Fibroblast of skin of back (primary cell): ENCODE measurements at places on chromosomes 13 and 19.

DNA sequence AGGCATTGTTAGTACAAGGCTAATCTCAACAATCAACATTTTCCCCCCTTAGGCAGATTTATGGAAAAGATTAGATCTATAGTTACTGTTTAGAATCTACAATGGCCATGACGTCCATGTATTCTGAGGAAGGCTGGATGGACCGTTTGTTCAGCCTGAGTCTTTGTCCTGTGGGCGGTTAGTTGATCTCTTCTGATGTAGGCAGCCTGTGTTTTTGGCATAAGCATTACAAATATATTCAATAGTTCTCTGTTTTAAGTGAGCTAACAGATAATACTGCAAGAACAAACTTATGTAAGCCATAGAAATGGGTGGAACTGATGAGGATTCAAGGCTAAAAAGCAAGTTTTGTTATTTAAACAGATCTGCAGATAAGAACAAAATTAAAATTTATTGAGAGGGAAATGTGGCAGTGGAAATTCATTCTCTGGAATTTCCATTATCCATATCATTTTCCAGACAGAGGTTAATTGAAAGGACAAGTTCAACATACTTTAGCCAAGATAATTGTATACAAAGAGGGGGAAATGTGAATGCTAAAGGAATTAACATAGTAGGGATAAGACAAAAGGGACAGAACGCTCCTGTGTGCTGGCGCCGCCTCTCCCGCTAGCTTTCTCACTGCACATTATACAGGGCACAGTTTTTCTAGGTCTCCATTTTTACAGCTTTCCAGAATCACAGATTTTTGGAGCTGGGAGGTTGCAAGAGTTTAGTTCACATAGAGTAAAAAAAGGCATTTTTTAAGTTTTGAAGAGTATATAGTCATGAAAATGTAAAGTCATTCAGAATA, 48.6 kb downstream of the FAM124A start:
- DNase-seq, result no peak

GRCh38 chr19:46945694-46946489, 73.7 kb upstream of the NPAS1 start:
- no peak for DNase-seq

DNA sequence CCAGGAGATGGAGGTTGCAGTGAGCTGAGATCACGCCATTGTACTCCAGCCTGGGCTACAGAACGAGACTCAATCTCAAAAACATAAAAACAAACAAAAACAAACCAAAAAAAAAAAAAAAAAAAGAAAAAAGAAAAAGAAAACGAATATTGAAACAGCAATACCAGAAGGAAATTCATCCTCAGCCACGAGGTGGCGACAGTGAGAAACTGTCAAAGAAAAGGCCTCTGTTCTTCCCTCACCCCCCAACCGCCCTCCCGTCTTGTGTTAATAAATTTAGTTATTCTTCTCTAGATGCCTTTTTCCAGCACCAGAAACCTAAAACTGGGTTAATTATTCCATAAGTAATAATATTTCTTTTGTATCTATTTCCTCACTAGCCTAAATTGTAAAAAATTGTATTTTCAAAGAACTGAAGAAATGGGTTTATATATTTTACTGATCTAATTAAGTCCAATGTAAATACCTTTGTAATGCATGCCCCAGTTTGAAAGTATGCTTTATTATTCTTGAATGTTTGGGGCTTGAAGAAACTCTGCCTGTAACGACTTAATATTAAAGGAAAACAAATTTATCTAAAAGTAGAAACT, 38.6 kb downstream of the LIG4 start:
- DNase-seq, result peak; percentile 5

DNA sequence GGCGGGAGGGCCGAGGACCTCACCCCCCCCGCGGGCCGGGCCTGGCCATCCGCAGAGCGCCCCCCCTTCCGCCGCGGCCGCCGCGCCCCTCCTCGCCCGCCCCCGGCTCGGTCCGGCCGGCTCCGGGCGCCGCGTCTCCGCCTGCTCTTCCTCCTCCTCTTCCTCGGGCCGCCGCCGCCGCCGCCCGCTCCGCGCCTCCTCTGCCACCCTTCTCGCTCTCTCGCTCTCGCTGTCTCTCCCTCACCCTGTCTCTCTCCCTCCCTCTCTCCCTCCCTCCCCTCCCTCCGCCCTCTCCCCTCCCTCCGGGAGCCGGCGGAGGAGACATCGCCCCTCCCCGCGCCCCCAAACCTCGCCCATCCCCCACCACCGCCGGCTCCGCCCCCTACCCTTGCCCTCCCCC, at the start of gene SHANK1:
Gene SHANK1 (minus strand): TSS at position 237 of the 400 bp plus-strand sequence. CDS start 2,883 bp downstream, outside the sequence.
- DNase-seq, result no peak

DNA sequence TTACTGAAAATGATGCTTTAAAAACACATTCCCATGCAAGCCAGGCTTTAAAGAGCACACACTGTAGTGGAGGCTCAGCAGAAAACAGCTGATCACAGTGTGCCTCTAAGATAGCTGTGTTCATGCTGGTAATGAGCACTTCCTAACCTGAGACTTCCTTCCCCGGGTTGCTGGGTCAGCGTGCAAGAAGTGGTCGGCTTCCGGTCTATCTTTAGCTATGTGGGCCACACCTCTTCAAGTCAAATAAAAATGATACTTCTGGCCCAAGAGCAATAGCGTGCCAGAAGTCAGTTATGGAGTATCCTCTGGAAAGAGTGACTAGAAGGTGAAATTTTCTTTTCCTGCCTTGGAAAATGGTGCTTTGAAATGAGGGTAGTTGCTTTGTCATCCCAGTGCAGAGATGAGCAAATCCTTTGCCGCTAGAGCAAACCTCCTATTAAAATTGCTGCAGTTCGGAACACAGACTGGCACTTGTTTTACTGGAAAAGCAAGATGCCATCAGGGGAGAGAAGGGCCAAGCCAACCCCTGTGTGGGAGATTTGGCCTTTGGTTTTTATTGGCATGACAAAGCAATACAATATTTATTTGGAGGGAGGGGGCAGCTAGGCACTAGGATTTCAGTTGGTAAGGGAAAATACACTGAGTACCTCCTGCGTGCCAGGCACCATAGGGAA, 64.2 kb downstream of the ARHGAP35 start:
- DNase-seq, result no peak

DNA sequence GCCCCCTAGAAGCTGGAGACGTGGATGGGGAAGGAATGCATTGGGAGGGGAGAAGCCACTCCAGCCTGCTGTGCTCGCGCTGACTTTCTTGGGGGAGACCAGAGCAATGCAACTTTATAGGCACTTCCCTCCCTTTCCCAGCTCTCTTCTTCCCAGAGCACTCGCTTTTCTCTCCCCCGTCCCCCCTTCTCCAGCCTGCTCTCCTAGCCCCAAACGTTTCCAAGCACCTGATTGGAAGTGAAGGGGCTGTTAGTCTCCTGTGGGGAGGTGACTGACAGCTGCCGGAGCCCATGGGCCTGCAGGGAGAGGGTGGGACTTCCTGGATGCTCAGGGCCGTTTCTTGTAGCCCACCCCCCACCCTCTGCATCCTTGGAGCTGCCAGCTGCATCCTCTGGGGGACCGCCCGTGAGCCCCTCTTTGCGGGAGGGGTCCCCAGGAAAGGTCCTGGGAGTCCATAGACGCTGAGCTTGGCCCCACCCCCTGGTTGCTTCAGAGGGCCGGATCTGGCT, 2.5 kb downstream of the HDGFL2 start:
- peak; percentile 79 for DNase-seq

DNA sequence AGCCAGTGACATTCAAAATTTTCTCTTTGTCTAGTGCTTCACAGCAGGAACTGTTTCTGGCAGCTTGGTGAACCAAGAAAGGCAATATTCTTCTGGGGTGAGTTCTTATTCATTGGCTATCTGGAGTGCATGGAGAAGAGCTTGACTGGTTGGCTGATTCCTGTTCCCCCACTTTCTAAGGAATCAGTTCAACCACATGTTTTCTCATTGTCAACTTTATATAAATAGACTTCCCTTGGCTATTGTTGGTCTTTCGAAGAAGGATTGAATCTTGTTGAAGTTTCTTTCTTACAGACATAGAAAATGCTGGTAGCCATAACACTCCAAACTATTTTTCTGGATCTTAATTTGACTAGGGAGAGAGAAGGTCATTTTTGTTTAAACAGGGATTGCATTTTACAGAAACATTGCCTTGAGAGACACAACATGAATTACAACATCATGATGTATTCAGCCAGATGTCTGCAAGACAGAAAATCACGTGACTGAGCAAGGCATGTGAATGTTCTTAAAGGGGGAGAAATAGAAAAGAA, 85.2 kb downstream of the EDNRB start:
- DNase-seq, result peak; percentile 2

GRCh38 chr13:88761145-88761544, 1090.0 kb downstream of the SLITRK5 start:
- DNase-seq, result no peak
